ENCODE measurements at places on chromosomes 11 and 22.
A peak's percentile ranks its signal among the peaks of the same experiment; 100 is the strongest.

- peaks cover 18% of the 10 kb centered on the region for H3K27me3 ChIP-seq
- H3K4me1 ChIP-seq = peaks cover 9% of the 10 kb centered on the region
- H3K27ac ChIP-seq = no peak overlapping the region
- DNase-seq = no peak
- no peak overlapping the region for H3K4me3 ChIP-seq
- H3K36me3 ChIP-seq = no peaks in the 10 kb centered on the region
These were observed 32.4 kb upstream of the EIF3D start for GRCh38 chr22:36561291-36561811.

DNA sequence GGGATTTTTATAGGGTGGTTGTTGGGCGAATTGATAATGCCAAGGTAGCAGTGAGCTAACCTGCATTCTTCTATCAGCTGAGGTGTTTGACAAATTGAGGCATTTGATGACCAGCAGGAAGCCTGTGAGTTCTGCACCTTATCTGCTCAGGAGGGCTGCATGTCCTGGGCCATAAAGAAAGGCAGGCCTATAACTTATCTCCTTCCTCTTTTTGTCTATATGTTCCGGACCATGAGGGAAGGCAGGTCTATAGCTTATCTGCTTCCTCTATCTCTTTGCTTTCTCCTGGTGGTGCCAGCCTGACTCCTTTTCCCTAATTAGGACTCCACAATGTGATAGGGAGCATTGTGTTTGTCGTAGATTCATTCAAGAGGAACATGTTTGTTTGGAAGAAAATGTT, 8.6 kb upstream of the JAM3 start:
- no peak overlapping the region for H3K27ac ChIP-seq
- peaks cover 4% of the 10 kb centered on the region for H3K27me3 ChIP-seq
- no peak for DNase-seq
- no peaks in the 10 kb centered on the region for H3K36me3 ChIP-seq
- H3K4me3 ChIP-seq = no peak overlapping the region

DNA sequence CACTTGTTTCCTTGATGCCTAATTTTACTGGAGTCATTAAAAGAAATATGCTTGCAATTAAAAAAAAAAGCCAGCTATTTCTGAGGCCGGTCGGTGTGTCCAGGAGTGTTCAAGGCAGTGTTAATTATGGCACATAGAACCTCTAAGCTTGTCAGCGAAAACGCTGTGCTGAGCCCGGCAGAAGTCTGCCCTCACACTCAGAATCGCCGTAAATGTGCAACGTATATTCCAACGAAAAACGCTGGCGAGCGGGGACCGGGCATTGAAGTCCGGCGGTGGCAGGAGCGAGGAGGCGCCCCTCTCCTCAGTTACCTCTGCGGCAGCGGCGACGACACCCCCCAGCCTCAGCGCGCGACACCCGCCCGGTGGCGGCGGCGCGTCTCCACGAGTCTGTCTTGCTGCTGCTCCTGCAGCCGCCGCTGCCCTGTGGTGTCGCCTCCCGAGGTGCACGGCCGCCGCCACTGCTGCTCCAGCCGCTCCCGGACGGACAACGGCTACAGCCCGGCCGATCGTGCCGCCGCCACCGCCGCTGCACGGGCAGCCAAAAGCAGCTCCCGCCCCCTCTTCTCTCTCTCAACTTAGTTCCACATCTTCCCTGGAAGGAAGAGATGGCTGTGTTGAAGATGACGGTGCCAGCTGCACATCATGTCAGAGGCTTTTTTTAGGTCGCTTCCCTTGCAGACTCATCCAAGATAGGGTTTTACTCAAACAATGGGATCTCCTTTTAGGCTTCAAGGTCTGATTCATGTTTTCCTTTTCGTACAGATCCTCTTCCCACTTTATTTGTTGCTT, 56.0 kb downstream of the JAM3 start:
- H3K27ac ChIP-seq = peak overlapping the region; percentile 72
- no peak overlapping the region for H3K4me3 ChIP-seq
- peak; percentile 43 for DNase-seq
- no peaks in the 10 kb centered on the region for H3K27me3 ChIP-seq
- H3K36me3 ChIP-seq = no peaks in the 10 kb centered on the region
- peaks cover 40% of the 10 kb centered on the region for H3K4me1 ChIP-seq

DNA sequence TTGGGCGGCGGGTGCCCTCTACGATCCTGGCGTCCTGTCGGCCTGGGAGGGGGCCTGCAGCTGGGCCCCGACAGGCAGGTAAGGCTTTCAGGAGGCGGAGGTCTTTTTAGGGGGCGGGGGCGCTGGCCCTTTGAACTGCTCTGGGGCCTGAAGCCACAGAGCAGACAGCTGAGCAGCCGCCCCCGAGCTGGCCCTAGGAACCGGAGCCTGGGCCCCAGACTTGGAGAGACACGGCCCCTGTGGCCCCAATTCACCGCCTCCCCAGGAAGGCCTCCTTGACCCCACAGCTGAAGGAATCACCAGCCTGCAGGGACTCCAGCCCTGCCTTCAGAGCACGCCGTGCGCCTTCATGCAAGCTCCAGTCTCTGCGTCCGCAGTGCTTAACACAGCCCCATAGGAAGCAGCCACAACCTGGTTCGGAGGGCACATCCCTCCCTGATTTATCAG, 618 bp upstream of the CERK start:
- H3K36me3 ChIP-seq = no peaks in the 10 kb centered on the region
- H3K4me3 ChIP-seq = peak overlapping the region; percentile 69
- no peaks in the 10 kb centered on the region for H3K27me3 ChIP-seq
- peak overlapping the region; percentile 65 for H3K27ac ChIP-seq
- DNase-seq = peak; percentile 72

DNA sequence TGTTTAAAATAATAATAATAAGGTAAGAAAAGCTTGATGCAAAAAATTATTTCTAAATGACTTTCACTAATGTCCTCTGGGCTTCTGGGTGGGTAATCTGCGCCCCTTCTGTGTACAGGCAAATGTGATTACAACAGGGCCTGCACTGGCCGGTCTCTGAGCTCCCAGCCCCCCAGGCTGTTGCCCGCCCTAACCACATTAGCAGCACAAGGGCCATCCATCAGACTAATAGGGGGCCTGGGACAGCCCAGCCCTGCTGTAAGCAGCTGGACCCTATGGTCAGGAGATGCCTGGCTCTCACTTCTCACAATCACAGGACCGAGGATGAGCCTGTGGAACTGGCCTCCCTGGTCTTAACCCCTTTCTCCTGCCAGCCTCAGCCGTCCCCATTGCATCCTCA, 388.4 kb downstream of the BUD13 start:
- H3K4me3 ChIP-seq = no peak overlapping the region
- no peaks in the 10 kb centered on the region for H3K27me3 ChIP-seq
- DNase-seq = no peak
- H3K27ac ChIP-seq = no peak overlapping the region

DNA sequence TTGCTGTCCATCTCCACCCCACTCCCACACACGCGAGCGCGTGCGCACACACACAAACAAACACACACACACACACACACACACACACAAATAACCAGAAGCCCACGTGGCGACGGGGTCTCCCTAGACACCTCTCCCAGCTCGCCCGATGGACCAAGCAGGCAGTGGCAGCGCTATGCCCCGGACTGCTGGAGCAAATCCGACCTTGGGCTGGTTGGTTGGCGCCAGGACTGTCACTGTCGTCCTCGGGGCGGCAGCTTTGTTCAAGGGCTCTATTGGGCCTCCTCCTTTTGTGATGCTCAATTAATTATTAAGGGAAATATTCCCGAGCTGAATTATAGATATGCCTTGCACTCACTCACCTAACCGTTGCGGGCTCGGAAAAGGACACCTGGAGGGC, 1.7 kb upstream of the KCNA4 start:
- H3K4me1 ChIP-seq = no peaks in the 10 kb centered on the region
- DNase-seq = no peak
- H3K36me3 ChIP-seq = no peaks in the 10 kb centered on the region
- H3K4me3 ChIP-seq = no peak overlapping the region

GRCh38 chr11:78759071-78759470, 184.4 kb upstream of the NARS2 start:
- no peak overlapping the region for H3K4me3 ChIP-seq
- H3K36me3 ChIP-seq = no peaks in the 10 kb centered on the region
- H3K4me1 ChIP-seq = no peaks in the 10 kb centered on the region
- no peak overlapping the region for H3K27ac ChIP-seq
- no peak for DNase-seq
- no peaks in the 10 kb centered on the region for H3K27me3 ChIP-seq

- H3K36me3 ChIP-seq = no peaks in the 10 kb centered on the region
- H3K27me3 ChIP-seq = no peaks in the 10 kb centered on the region
- no peak overlapping the region for H3K4me3 ChIP-seq
- no peak for DNase-seq
These were observed 44.3 kb downstream of the TBC1D22A start for GRCh38 chr22:46806794-46807193.

GRCh38 chr22:37228106-37229011, 15.7 kb downstream of the RAC2 start:
- no peaks in the 10 kb centered on the region for H3K36me3 ChIP-seq
- peak; percentile 53 for DNase-seq
- peaks cover 23% of the 10 kb centered on the region for H3K4me1 ChIP-seq
- H3K27me3 ChIP-seq = no peaks in the 10 kb centered on the region
- no peak overlapping the region for H3K4me3 ChIP-seq

DNA sequence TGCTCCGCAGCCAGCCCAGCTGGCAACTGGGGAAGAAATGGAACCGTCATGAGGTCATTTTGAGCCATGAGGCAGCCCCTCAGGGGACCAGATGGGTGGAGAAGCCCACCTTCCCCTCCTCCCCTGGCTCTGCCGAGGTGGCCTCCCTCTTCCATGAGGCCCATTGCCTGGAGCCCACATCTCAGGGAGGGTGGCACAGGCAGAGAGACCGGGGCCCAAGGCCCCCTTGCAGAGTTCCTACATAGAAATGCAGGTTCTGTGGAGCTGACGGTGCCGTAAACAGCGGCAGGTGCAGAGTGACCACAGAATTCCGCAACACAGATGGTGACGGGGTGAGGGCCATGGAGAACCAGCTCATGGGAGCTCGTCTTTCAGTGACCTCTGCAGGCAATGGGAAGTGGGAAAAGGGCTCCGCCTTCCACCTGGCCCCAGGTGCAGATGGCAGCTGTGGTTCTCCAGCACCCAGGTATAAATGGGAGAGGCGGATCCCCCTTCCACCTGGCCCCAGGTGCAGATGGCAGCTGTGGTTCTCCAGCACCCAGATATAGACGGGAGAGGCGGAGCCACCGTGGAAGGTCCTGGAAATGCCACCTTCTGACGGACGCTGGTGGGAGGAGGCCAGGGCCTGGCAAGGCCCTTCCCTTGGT, 765.4 kb downstream of the BRD1 start:
- no peak overlapping the region for H3K4me3 ChIP-seq
- no peaks in the 10 kb centered on the region for H3K27me3 ChIP-seq
- no peaks in the 10 kb centered on the region for H3K4me1 ChIP-seq
- no peak for DNase-seq
- H3K36me3 ChIP-seq = no peaks in the 10 kb centered on the region
- no peak overlapping the region for H3K27ac ChIP-seq

DNA sequence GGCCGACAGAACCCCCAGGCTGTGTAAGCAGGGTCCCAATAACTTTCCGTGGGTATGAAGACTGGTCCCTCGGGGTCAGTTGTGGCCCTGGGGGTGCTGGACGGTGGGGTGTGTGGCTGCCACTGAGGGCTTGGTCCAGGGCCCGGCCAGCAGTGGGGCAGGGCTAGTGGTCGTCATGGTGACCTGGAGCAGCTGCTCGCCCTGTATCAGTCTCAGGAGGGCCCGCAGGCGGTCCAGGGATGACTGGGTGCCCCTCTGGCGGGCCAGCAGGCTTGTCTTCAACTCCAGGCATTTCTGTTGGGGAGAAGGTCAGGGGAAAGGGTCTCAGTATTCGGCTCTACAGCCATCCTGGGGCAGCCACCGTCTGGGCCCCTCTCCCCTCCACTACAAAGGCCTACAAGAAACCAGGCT, 126.8 kb downstream of the PHF21B start:
- no peaks in the 10 kb centered on the region for H3K36me3 ChIP-seq
- H3K27ac ChIP-seq = no peak overlapping the region
- no peak for DNase-seq
- no peaks in the 10 kb centered on the region for H3K4me1 ChIP-seq

- no peaks in the 10 kb centered on the region for H3K27me3 ChIP-seq
- no peaks in the 10 kb centered on the region for H3K36me3 ChIP-seq
These were observed 139.6 kb downstream of the TRIM44 start for GRCh38 chr11:35802221-35802620.

- no peak for DNase-seq
- H3K27ac ChIP-seq = no peak overlapping the region
- no peaks in the 10 kb centered on the region for H3K4me1 ChIP-seq
- H3K27me3 ChIP-seq = 0 out of 2 replicates have a peak, but pooled peaks cover 5% of the 10 kb centered on the region
These were observed 6.3 kb downstream of the FXYD2 start for GRCh38 chr11:117818041-117818873.

DNA sequence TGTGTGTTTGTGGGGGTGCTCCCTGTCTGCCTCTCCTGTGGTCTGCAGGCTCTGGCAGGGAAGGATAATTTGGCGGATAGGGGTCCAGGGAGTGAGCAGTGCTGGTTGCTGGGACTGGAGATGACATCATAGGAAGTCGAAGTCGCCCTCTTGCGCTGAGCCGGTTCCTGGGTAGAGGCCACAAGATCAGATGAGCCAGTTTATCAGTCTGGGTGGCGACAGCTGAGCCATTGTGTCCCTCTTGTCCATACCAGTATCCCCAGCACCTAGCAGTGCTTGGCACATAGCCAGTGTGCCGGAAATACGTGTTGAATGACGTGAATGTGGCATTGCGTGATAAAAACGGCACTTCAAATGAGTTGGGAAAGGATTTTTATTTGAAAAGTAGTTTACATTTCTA, 9.8 kb downstream of the APOL5 start:
- no peak overlapping the region for H3K4me3 ChIP-seq
- H3K4me1 ChIP-seq = no peaks in the 10 kb centered on the region
- no peaks in the 10 kb centered on the region for H3K27me3 ChIP-seq
- no peak for DNase-seq
- no peak overlapping the region for H3K27ac ChIP-seq

GRCh38 chr11:47136327-47136726, 40.4 kb downstream of the ARFGAP2 start:
- H3K4me1 ChIP-seq = peaks cover 6% of the 10 kb centered on the region
- H3K27ac ChIP-seq = no peak overlapping the region
- H3K4me3 ChIP-seq = no peak overlapping the region
- no peak for DNase-seq
- no peaks in the 10 kb centered on the region for H3K36me3 ChIP-seq
- H3K27me3 ChIP-seq = no peaks in the 10 kb centered on the region

DNA sequence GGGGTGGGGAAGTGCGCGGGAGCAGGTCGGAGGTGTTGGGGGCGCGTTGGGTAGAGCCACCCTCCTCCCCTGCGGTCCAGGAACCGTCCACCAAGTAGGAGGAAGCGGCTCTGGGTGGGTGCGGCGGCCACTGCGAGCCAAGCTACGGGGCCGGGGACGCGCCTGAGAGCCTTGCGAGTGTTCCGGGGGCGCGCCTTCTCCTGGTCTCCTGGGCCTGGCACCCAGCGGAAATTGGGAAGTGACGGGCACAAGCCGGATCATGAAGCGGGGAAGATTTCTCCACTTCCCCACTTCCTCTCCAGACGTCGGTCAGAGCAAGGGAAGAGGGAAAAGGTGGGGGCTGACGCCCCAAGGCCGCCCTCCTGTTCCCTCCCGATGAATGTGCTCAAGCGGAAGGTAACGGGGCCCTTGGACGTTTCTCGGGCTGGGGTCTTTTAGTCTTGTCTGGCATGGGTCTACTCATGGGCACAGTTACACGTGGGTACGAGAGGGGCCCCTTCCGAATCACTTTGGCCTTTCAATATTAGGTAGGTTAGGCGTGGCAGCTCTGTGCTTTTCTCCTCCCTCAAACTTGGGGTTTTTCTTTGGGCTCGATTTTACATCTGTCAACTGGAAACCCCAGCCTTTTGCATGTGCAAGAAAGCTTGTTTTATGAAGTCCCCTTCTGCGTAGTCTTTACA, 865 bp downstream of the RBM14 start:
- peaks cover 6% of the 10 kb centered on the region for H3K36me3 ChIP-seq
- H3K27ac ChIP-seq = peak overlapping the region; percentile 97
- H3K4me3 ChIP-seq = peak overlapping the region; percentile 89
- peaks cover 30% of the 10 kb centered on the region for H3K4me1 ChIP-seq

GRCh38 chr22:36358533-36359469, 29.0 kb downstream of the MYH9 start:
- H3K36me3 ChIP-seq = no peaks in the 10 kb centered on the region
- H3K27ac ChIP-seq = peak overlapping the region; percentile 84
- H3K27me3 ChIP-seq = no peaks in the 10 kb centered on the region
